ENCODE measurements at places on chromosomes 16 and 17. TPM values are rescaled to one million over a fixed set of nuclear protein-coding genes. Genes with fewer than 3 reads are reported as not detected.
A peak's percentile ranks its signal among the peaks of the same experiment; 100 is the strongest.

DNA sequence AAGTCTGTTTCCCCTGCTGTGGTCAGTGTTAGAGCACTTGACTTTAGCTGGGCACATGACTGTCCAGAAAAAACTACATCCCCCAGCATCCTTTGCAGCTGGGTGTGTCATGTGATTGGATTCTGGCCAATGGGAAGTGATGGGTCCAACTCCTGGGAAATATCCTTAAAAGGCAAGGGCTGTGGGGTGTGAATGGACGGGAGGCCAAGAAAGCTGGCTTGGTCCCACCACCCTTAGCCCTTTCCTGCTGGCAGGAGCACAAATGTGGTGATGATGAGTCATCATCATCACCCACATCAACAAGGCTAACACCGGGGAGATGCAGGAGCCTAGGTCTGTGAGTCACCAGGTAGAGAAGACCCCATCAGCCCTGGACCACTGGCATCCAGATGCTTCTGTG lies 341.7 kb downstream of the C16orf95 start:
- H3K27me3 ChIP-seq, result no peaks in the 10 kb centered on the region
- H3K27ac ChIP-seq, result no peak overlapping the region
- DNase-seq, result peak; percentile 82
- H3K36me3 ChIP-seq, result no peaks in the 10 kb centered on the region
- H3K4me3 ChIP-seq, result no peak overlapping the region
- H3K4me1 ChIP-seq, result no peaks in the 10 kb centered on the region

- DNase-seq, result no peak
- H3K4me3 ChIP-seq, result no peak overlapping the region
- no peaks in the 10 kb centered on the region for H3K27me3 ChIP-seq
- H3K27ac ChIP-seq, result no peak overlapping the region
- peaks cover 10% of the 10 kb centered on the region for H3K4me1 ChIP-seq
- no peaks in the 10 kb centered on the region for H3K36me3 ChIP-seq
These were observed 30.5 kb upstream of the IRF8 start for GRCh38 chr16:85868495-85868894.

GRCh38 chr16:84495506-84495905 lies 9.0 kb downstream of the MEAK7 start:
- H3K4me3 ChIP-seq, result no peak overlapping the region
- H3K36me3 ChIP-seq, result peaks cover 26% of the 10 kb centered on the region
- no peak overlapping the region for H3K27ac ChIP-seq

- no peaks in the 10 kb centered on the region for H3K27me3 ChIP-seq
- H3K36me3 ChIP-seq, result no peaks in the 10 kb centered on the region
- no peak overlapping the region for H3K4me3 ChIP-seq
These were observed 479.3 kb upstream of the ZFHX3 start for GRCh38 chr16:73527187-73527586.

GRCh38 chr16:31421587-31421986 lies 6.6 kb downstream of the COX6A2 start:
- H3K27ac ChIP-seq, result no peak overlapping the region
- H3K4me3 ChIP-seq, result no peak overlapping the region
- peaks cover 13% of the 10 kb centered on the region for H3K27me3 ChIP-seq
- H3K36me3 ChIP-seq, result no peaks in the 10 kb centered on the region
- no peaks in the 10 kb centered on the region for H3K4me1 ChIP-seq
- no peak for DNase-seq

The CARHSP1 gene
- 301 TPM for total RNA-seq

The MYO15A gene
- 1.3 TPM for total RNA-seq
